Esophagus muscularis mucosa (tissue), 4 donors: ENCODE measurements at places on chromosomes 4 and X.

DNA sequence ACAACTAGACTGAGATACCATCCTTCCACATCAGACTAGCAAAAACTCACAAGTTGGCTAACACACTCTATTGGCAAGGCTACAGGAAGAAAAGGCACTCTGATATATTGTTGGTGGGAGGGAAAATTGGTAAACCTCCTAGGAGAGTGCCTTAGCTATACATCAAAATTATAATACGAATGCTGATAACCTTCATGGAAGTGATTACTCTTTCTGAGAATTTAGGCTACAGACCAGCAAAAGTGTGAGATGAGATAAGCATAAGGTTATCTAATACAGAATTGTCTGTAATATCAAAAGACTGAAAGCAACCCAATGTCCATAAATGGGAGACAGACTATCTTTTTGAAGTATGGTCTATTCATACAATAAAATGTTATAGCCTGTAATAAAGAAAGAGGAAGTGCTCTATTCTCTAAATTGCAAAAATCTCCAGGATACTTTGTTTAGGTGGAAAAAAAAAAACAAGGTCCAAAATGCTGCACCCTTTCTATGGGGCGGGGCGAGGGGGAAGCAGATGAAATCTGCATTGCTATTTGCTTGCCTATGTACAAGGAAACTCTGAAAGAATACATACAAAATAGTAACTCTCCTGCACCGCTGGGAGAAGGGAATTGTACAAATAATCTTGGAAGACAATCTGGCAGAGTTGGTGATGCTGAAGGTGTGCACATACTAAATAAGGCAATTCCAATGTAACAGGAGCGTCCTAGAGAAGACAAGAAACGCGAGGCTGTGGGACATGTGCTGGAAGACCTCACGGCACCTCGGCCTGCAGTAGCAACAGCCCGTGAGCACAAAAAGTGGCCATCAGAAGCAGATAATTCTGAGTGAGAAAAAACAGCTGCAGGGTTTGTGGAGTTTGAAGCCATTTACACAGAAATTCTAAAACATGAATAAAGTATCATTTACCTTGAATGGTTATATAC, 109.7 kb downstream of the AFAP1 start:
- DNase-seq: no peak

DNA sequence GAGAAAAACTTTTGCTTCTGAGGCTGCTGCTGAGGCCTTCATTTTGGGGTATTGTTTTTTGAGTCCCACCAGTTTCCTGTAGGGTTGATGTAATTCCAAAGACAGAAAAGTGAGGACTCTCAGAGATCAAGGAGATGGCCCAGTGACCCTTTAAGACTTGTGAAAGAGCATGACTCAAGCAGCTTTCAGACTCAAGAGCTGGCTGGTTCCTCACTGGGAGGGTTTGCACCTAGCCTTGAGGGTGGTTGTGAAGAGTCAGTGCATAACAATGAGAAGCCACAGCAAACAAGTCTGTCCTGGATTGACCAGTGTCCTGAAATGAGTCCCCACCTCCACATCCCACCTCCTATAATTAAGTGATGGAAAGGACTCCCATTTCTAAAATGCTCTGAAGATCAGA, 89.2 kb downstream of the NHS start:
- DNase-seq: no peak

DNA sequence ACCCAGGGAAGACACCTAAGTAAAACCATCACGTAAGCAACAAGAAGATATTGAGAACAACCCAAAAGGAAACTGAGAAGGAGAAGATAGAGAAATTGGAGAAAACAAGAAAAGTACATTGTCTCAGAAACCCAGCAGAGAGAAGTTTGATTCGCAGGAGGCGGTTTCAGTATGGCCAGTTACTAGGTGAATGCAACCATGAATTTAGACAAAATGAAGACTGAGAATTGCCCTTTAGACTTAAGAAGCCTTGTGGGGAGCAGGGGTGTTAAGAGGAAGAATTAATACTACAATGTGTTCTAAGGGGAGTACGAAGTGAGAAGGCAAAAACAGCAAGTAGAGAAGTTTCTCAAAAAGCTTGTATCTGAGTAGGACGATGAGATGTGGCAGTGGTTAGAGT, 229.3 kb upstream of the NEIL3 start:
- no peak for DNase-seq

- DNase-seq: no peak
Observed at GRCh38 chrX:94401426-94401825, 727.4 kb downstream of the FAM133A start.

DNA sequence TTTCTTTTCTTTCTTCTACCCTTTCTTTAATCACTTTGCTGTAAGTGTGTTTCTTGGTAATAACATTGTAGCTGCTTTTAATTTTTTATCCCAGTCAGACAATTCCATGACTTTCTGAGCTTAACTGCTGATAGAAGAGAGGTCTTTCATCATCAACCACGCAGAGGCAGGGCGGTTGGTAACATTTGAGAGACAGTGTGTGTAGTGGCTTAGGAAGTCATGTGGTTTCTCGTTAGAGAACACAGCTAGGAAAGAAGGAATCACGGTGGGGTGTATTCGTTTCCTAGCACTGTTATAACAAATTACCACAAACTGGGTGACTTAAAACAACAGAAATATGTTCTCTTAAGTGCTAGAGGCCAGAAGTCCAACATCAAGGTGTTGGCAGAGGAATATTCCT, 11.5 kb downstream of the PRPS2 start:
- no peak for DNase-seq
